ENCODE measurements at places on chromosomes 12 and 14. TPM values are rescaled to one million over a fixed set of nuclear protein-coding genes. Genes with fewer than 3 reads are reported as not detected.

SMCO2 gene
- 0.23 TPM for total RNA-seq

COX8C gene
- total RNA-seq, result not detected

KLHDC1 gene
- 1.3 TPM for total RNA-seq

CYP27B1 gene
- total RNA-seq, result 6.6 TPM

SPIC gene
- total RNA-seq, result not detected

MARS1 gene
- total RNA-seq, result 583 TPM

GRCh38 chr14:69953266-69953915 is 74.2 kb downstream of the SMOC1 start:
- DNase-seq, result no peak

DNA sequence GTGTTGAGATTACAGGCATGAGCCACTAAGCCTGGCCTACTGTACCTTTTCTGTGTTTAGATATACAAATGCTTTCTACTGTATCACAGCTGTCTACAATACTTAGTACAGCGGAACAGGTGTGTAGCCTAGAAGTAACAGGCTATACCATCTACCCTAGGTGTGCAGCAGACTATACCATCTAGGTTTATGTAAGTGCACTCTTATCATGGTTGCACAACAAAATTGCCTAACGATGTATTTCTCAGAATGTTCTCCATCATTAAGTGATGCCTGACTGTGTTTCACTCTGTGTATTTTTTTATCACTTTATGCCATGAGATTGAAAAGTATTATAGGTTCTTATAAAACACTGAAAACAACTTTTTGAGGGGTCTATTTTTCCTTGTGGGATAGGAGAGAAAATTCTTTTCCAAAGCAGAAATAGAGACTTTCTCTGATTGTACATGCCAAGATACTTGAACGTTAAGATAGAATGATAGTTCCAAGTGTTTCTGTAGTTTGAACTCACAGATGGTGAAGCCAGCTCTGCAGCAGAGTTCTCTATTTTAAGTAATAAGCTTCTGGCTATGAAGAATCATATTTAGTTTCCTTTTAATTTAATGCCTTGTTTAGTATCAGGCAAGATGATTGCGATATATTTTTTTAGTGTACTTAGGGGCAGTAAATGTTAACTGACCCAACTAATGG is 17.0 kb downstream of the TMPRSS12 start:
- no peak for DNase-seq

SLC17A8 gene
- not detected for total RNA-seq

C1RL gene
- 17.3 TPM for total RNA-seq

- no peak for DNase-seq
Measured at GRCh38 chr12:95784915-95785314, 5.6 kb downstream of the NTN4 start.

ALDH2 gene
- 6.1 TPM for total RNA-seq

STRAP gene
- total RNA-seq, result 139 TPM

GRCh38 chr12:43332977-43333640 is 218.9 kb downstream of the ADAMTS20 start:
- no peak for DNase-seq

KRT5 gene
- total RNA-seq, result not detected

GRCh38 chr12:51873251-51873994 is 14.5 kb upstream of the ANKRD33 start:
- DNase-seq, result no peak

AQP2 gene
- total RNA-seq, result not detected

- DNase-seq, result no peak
Measured at GRCh38 chr12:106917503-106917902, 38.2 kb upstream of the TMEM263 start.

GAS2L3 gene
- 3.9 TPM for total RNA-seq

ACACB gene
- 11.5 TPM for total RNA-seq

DNA sequence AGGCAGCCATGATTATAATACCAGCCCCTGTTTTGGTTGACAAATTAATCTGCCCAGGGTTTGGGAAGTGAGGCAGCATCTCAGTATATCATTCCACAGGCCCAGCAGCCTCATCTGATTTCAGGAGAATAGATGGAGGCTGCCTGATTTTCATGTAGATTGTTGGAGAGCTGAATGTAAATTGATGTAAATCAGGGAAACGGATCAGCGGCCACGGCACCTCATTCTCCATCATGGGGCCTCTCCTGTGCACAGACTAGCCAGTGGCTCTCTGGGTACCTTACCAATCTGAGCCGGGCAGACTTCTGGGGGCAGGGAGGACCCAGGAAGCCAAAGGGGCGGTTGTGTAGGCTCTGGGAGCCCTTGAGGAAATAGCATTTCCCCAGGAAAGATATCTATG is 63.7 kb upstream of the GSC start:
- DNase-seq, result no peak

DNA sequence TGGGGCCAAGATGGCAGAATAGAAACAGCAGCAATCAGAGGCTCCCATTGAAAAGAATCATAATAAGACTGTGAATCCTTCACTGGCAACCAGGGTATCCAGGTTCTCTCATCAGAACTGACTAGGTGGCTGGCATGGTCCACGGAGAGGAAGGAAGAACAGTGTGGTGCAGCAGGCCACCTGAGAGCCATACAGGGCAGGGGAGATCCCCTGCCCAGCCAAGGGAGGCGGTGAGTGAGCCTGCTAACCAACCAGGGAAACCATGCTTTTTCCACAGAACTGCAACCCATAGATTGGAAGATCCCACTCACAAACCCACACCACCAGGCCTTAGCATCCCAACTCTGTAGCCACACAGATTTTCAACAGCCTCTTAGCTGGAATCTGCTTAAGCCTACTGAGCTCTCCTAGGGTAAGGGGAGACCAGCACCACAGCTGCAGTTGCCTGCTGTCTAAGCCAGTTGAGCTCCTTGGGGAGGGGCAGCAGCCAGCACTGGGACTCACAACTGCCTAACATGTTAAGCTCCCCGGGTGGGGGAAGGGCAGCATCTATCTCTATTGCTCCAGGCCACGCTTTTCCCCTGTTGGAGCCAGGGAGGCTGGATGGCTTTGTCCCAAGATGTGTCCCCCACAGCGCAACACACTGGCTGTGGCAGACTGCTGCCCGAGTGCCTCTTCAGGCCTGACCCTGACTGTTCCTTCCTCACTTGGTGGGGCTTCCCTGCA is 342.6 kb upstream of the CCDC196 start:
- no peak for DNase-seq

DNA sequence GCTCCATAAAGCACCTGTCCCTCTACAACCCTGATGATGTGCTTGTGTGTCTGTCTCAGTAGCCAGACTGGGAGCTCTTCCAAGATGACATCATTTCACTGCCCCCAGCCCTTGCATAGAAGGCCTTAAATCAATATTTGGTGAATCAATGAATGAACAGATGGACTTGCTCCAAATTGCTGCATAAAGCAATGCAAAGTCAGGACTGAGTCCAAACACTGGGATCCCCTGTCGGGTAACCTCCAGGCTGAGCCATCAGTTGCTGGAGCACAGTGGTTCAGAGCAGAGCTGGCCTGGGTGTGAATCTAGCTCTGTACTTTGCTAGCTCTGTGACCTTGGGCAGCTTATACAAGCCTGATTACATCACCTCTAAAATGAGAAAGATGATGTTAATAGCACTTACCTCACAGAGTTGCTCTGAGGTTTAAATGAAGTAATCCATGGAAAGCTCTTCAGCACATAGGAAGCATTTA is 120.3 kb upstream of the VASH1 start:
- DNase-seq, result no peak

GRCh38 chr12:70598467-70599193 is 38.6 kb downstream of the PTPRB start:
- no peak for DNase-seq

DNA sequence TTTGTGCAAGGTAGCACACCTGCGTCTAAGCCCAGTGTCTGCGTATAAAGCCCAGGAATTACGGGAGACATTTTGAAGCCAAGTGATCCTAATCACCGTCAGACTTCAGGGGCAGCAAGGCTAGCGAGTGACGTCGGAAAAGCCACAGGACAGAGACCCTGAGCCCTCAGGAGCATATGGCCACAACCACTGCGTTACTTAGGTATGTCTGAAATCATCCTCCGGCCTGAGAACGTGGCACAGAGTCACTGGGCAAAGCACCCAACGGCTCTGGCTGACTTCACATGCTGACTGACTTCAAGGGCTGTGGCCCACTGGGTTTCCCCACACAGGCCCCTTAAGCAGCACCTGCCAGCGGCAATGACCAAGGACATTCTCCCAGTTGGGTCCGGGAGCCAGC is 71.5 kb downstream of the RIMBP2 start:
- no peak for DNase-seq

GRCh38 chr14:69535230-69535848 is 39.3 kb downstream of the CCDC177 start:
- no peak for DNase-seq

DNA sequence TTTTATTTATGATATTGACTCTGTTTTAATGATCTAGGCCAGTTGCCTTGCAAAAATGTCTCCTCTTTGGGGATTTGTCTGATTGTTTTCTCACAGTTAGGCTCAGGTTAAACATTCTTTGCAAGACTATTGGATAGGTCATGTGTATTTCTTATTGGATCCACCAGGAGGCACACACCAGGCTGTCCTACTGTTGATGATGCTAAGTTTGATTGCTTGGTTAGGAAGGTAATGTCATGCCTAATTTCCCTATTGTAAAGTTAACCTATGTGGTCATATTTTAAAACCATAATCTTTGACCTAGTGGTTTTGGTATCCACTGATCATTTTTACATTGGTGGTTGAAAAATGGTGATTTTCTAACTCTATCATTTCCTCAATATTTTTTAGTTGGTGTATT is 137.1 kb downstream of the BRMS1L start:
- DNase-seq, result no peak

GRCh38 chr12:96170328-96170727 is 23.8 kb upstream of the ELK3 start:
- DNase-seq, result no peak

GRCh38 chr12:7610006-7610405 is 55.7 kb downstream of the APOBEC1 start:
- no peak for DNase-seq

DNA sequence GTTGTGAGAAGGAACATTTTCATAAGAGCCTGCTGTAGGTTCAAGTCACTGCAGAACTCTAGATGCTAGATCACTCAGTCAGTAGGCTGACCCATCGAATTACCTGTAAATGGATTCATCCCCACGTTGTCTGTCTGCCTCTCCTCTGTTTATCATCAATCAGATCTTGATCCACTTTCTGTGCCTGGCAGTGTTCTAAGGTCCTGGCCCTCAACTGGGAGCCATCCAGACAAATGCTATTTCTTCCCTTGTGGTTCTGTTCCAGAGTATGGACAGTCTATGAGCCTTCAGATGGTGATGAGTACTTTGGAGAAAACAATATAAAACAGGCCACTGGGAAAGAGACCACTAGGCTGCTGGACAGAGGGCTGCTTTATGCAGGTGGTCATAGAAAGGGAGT is 699.4 kb upstream of the TMEM132C start:
- no peak for DNase-seq

GRCh38 chr12:3202734-3203446 is 125.7 kb downstream of the TSPAN9 start:
- DNase-seq, result peak; percentile 82

DNA sequence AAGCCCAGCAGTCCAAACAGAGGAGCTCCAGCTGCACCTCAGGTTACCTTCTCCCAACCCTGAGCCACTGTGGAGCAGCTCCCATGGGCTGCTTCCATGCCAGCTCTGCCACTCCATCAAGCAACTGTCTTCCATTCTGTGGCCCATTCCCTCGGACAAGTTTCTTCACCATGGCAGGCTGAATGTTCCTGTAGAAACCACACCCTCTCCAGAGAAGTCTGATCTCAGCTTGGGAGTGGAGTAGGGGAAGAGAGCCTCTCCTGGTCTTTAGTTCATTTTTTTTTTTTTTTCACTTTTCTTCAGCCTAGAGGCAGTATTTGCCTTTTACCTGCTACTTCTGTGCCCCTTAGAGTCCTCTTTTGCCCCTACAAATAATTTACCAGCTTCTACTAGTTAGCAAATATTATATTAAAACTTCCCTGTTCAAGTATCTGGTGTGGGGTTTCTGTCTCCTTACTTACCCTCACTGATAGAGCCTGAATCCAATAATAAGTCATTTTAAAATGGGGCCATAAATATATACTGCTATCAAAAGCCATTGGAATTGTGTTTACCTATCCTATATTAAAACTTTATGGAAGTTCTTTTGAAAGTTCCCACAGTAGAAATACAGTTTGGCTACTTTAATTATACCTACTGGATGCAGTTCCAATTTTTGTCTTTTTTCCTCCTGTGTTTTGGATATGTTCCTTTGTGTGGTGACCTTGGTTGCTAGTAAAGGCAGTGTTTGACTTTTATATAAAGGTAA is 11.7 kb upstream of the SLC17A8 start:
- DNase-seq, result no peak

TAS2R9 gene
- not detected for total RNA-seq

SLC5A8 gene
- total RNA-seq, result not detected

HOXC10 gene
- total RNA-seq, result not detected

GRCh38 chr14:60510254-60510950 is 1.5 kb downstream of the SIX6 start:
- no peak for DNase-seq

DNA sequence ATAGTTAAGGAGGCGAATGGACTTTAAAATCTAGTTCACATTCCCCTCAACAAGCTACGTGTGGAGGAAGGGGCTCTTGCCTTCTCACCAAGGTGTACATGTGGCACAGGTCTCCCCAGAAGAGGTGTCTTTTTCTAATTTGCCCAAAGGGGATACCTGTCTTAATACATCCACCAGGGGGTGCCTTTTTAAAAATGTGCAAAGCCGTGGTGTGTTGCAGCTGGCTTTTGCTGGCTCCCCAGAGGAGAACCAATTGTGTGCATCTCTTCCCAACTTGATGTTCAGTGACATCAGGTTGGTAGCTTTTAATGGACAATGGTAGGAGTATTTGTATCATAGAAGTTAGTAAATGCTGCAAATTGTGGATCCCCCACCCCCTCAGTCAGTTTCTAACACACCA is 33.8 kb downstream of the CREBL2 start:
- peak; percentile 51 for DNase-seq

GRCh38 chr12:42213954-42214426 is 24.1 kb downstream of the YAF2 start:
- no peak for DNase-seq

TSPAN11 gene
- not detected for total RNA-seq

GRCh38 chr12:1993871-1994371 is 10.3 kb downstream of the DCP1B start:
- DNase-seq, result peak; percentile 21

GRCh38 chr14:95250140-95250769 is 69.5 kb downstream of the CLMN start:
- DNase-seq, result no peak

ZFHX2 gene
- 1.0 TPM for total RNA-seq

RNU4-1 gene
- 323 TPM for total RNA-seq

DNA sequence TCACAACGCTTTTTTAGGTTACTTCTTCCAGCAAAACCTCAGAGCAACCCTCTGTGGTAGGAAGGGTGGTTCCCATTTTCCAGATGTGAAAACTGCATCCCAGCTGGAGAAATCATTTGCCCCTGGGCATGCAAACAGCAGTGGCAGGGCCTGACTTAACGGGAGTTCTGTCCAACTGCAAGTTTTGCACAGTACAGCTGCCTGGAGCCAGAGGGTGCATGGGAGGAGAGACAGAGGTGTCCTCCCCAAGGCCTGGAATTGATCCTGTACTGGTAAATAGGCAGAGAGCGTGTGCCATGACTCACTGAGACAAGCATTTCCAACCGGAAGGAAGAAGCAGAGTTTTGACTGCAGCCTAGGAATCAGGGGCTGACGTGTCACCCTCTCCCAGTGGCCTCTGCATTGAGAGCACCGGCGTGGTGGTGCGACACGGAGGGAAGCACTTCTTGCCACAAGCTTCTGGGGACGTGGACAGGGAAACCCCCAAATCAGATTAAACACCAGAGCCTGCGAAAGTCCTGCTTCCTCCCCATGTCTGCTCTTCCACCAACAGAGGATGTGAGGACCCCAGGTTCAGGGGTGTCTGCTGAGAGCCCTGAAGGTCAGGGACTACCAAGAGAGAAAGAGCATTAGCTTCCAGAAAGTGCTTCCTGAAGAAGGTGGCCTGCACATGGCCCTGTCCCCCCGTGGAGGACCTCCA is 19.0 kb upstream of the SERPINA4 start:
- no peak for DNase-seq

Measured in activated CD4-positive, alpha-beta T cell treated with anti-CD3 and anti-CD28 coated beads for 36 hours (primary cell).